Liver (tissue), 10 donors: ENCODE measurements at places on chromosomes 1 and 21.

DNA sequence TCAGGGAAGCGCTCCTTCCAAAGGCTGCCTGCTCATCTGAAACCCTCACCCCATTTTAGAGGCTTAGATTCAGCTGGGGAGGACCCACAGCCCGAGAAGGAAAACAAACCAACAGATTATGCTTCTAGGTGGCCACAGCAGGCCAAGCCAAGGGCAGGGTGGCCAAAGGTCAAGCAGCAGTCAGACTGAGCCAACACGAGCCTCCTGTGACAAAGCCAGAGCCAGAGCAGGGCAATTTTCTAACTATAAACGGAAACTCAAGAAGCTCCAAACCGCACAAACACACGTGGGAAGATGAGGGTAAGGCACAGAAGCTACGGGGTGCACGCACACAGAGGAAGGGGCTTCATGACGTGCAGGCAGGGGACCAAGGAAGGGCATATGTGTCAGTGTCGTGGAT is 64.1 kb downstream of the PLEKHA6 start:
- no peaks in the 10 kb centered on the region for H3K27me3 ChIP-seq
- no peak for DNase-seq
- H3K36me3 ChIP-seq: no peaks in the 10 kb centered on the region
- peak overlapping the region; percentile 48 for H3K27ac ChIP-seq
- H3K4me3 ChIP-seq: no peak overlapping the region
- H3K4me1 ChIP-seq: peaks cover 19% of the 10 kb centered on the region

DNA sequence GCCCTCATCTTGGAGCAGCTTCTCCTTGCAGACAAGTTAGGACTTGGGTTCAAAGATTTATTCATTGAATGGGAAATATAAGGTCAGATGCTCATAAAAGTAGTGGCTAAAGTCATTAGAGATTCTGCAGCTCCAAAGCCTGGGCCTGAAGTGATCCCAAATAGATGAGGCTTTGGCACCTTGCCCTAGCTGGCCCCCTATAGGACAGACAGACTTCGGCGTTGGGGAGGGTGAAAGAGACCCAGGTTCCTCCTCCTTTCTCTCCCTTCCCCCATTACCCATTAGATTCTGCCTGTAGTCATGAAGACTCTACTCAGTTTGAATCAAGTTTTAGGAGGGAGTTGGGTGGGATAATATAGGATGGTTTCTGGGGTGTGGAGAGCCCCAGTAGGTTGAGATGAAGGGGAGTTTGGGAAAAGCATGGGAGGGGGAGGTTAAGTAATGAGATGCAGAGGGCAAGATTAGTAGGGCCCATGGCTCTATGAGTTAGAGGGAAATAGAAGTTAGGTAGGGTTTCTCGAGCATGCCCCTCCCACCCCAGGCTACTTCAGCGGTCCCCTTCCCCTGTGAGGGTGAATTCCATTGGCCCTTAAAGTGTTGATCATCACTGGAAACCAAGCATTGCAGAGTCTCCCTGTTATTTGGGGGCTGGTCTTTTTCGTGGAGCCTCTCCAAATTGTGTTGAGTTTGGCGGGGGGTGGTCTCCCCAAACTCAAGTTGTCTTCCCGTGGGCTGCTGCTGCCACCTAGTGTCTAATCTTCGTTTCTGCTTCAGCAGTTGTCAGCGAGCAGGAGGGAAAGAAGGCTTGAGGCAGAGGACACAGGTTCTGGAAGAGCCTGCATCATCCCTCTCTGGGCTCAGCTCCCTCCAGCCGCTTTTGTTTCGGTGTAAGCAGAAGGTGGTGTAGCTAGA is 2.1 kb upstream of the AHDC1 start:
- H3K27ac ChIP-seq: no peak overlapping the region
- DNase-seq: peak; percentile 60
- H3K4me1 ChIP-seq: peaks cover 8% of the 10 kb centered on the region
- H3K27me3 ChIP-seq: no peaks in the 10 kb centered on the region
- H3K4me3 ChIP-seq: no peak overlapping the region

DNA sequence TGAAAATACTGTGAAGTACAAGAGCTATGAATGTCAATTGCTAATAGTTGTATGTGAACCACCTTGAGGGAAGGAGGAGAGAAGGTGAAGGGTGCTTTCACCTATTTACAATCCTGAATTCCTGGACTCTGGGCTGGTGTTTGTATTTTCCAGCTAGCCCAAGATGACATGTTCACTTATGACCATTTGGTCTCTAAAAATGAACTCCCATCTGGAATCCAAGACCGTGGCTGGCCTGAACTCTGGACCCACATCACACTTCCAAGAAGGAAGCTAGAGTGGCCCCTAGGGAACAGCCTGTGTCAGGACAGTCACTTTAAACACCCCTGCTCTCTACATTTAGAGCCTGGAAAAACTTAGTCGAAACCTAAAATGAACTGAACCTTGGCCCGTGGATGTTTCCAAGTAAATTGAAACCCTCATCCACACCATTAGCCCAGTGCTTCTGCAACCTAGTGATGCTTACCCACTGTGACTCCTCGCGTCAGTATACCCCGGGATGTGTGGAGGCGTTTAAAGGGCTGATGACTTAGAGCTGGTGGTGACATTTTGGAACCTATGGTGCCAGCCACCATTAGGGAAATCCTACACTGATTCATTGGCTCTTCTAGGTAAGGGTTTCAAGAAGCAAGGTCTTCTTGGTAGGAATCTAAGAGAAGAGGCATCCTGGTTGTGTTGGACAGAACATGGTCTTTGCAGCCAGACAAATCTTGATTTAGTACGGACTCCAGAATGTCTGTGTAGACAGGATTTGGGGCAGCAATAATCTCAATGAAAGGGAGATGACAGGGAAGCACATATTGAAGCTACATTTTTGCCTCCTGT is 171.5 kb upstream of the IRF2BP2 start:
- no peaks in the 10 kb centered on the region for H3K36me3 ChIP-seq
- H3K4me3 ChIP-seq: no peak overlapping the region

- no peaks in the 10 kb centered on the region for H3K36me3 ChIP-seq
- H3K27me3 ChIP-seq: no peaks in the 10 kb centered on the region
- H3K4me1 ChIP-seq: no peaks in the 10 kb centered on the region
Measured at GRCh38 chr1:4428711-4429110, 225.7 kb upstream of the AJAP1 start.

- H3K4me3 ChIP-seq: no peak overlapping the region
- H3K27me3 ChIP-seq: no peaks in the 10 kb centered on the region
- DNase-seq: no peak
- H3K4me1 ChIP-seq: no peaks in the 10 kb centered on the region
Measured at GRCh38 chr1:77416692-77417450, 135.1 kb downstream of the AK5 start.
